Stimulated activated CD4-positive, alpha-beta T cell treated with anti-CD3 and anti-CD28 coated beads, Interleukin-12 subunit alpha, Interleukin-12 subunit beta, amount 100 ng/mL, for 24 hours (primary cell): ENCODE measurements at places on chromosomes 5 and 9.

DNA sequence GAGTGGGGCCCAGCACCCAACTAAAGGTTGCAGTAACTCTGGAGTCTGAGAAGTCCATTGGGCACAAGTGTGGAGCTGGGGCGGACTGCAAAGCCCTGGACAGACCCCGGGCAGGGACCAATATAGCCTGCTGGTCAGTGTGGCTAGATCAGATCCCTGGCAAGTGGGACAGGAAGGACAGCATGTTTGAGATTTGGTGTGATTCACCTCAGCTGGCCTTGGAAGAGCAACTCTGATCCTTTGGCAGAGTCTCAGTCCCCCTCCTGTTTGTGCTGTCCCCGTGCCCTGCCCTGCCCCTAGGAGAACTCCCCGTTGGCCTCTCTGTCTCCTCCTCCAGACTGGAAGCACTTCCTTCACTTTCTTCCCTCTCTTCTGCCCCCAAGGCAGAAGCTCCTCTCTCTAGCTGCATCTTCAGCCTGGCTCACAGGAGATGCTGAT, 255.3 kb downstream of the FSTL4 start:
- no peak for DNase-seq

- DNase-seq: no peak
Observed at GRCh38 chr5:27472000-27472763, 433.8 kb upstream of the CDH9 start.

DNA sequence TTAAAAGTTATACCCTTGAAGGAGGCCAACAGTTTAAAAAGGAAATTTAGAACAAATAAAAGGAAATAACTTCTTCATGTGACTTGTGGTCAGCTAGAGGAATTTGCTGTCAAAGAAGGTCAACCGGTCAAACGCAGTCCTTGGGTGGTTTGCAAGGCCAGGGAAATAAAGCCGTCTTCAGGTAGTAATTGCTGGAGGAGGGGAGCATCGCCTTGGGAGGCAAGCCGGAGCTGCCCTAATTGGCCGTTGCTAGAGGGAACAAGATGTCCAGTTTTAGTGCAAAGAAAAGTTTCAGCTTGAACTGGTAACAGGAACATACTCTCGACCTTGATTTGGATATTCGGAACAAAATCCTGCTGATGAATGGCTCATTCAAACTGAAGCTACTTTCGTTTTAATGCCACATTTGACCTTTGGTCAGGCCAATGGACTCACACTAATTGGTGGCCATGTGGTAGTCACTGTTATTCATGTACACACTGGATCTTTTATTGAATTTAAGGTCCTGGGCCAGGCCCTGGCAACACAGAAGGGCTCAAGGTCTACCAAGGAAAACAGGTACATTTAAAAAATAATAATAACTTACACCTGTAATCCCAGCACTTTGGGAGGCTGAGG, 47.0 kb upstream of the MYO10 start:
- DNase-seq: no peak

DNA sequence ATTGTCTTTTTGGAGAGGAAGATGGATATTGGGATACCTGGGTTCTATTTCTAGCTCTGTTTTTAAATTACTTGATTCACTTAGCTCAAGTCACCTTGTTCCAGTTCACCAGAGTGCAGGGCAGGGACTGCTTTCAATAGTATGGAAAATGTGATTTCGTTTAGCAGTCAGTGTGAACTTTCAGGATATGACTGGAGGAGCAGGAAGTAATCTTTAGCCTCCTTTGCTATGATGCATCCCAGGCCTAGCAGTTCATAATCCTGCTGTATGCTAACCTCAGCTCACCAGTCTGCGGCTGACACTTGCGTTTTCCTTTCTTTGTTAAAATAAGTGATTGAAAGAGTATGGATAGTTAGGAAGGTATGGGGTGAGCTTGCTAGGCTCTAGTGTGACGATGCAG, 169.7 kb downstream of the ARHGAP26 start:
- DNase-seq: no peak

GRCh38 chr9:3756071-3756470, 230.3 kb upstream of the RFX3 start:
- no peak for DNase-seq

- no peak for DNase-seq
Observed at GRCh38 chr9:132651259-132651658, 18.5 kb downstream of the DDX31 start.

DNA sequence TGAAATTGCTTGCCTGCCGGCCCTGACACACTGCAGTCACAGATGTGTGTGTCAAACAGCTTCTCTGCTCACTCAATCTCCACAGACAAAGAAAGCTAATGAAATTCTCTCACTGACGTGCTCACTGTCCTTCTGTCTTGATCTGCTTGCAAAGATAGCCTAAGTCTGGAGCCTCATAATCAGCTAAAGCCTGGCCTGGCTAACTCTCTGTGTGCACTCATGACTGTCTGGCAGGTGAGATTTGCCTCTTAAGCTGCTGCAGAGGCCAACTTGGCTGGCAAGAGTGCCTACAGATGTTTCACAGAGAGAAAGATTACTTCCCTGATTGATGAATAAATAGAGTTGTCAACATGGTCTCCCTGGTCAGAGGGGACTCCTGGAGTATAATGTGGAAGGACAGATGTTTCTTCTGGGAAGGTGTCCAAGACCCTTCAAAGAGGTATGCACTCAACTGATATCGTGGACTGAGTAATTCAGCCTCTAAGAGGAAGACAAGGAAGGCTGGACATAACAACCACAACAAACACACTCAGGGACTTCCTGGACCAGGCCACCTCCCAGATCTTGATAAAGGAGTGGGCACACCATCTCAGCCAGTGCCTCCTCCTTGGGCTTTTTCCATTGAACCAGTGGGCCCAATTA, 362.0 kb downstream of the SPOCK1 start:
- no peak for DNase-seq

DNA sequence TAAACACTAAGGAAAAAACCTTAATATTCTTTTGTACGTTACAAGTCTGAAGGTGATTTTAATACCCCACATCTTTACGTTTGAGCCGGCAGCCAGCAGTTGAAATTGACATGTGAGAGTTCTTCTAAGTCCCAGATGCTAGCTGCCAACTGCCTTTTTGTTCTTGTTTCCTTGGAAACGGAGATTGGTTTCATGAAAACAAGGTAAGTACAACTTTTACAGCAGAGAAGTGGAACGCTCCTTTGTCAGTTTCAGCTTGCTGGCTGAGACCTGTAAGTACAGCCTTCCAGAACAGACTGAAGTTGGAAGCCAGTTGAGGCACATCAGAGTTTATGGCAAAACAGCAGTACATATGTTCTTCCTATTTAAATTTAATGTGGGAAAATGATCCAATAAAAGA, 1018.4 kb upstream of the ARRDC3 start:
- DNase-seq: no peak

GRCh38 chr5:206927-207536, 10.9 kb downstream of the CCDC127 start:
- DNase-seq: no peak

- DNase-seq: no peak
Observed at GRCh38 chr9:2000314-2000713, 14.8 kb upstream of the SMARCA2 start.
